ENCODE measurements at places on chromosomes 1 and 21.

DNA sequence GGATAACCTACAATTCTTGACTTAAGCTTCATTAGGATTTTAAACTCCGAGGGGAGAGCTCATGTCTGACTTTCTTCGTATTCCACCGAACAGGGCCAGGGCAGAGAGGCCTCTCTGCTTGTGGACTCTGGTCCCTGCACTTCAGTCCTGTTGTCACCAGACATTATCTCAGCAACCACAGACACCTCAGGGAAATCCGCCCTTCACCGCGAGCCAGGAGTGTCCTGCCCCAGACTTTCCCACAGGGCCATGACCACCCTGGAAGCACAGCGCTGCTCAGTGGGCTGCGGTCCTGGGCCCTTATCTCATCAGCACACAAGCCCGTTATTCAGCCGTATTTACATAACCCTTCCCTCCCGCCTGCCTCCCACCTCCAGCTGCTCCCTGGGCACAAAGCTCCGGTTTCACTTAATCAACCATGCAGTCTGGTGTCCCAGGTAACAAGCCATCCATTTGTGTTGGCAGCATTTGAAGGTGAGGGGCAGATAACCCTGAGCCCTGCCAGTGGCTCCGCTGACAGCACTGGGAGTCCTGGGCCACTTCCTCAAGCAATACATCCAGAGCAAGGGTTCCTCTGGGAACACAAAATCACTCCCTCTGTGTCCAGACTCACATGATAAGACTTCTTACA lies 122.8 kb upstream of the RAB4A start:
- no peak for DNase-seq

GRCh38 chr1:232384171-232384883 lies 245.6 kb downstream of the SIPA1L2 start:
- no peak for DNase-seq

GRCh38 chr21:32340863-32341848 lies 42.5 kb downstream of the MRAP start:
- no peak for DNase-seq

DNA sequence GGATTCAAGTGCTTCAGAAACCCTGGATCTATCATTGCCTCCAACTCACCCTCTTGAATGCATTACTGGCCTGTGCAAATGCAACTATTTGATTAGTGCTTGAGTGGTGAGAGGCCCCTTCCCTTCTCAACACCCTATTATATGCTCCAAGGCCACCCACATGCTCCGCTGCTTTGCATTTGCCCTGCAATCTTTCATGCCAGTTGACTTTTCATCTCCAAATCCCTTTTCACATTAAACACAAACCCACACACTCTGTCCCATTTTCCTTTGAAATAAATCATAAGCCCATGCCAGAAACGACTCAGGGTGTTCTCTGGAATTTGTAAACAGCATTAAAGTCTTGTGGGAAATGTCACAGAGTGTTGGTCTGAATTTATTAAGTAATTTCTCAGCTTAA lies 78.9 kb upstream of the CTTNBP2NL start:
- no peak for DNase-seq

- no peak for DNase-seq
Observed at GRCh38 chr1:96698342-96698983, 23.1 kb upstream of the PTBP2 start.

- DNase-seq: peak; percentile 29
Observed at GRCh38 chr1:18907021-18907916, 4.9 kb upstream of the ALDH4A1 start.

GRCh38 chr1:247437551-247438505 lies 20.1 kb downstream of the OR2B11 start:
- DNase-seq: no peak

- DNase-seq: no peak
Observed at GRCh38 chr1:209405183-209405814, 178.2 kb upstream of the CAMK1G start.

DNA sequence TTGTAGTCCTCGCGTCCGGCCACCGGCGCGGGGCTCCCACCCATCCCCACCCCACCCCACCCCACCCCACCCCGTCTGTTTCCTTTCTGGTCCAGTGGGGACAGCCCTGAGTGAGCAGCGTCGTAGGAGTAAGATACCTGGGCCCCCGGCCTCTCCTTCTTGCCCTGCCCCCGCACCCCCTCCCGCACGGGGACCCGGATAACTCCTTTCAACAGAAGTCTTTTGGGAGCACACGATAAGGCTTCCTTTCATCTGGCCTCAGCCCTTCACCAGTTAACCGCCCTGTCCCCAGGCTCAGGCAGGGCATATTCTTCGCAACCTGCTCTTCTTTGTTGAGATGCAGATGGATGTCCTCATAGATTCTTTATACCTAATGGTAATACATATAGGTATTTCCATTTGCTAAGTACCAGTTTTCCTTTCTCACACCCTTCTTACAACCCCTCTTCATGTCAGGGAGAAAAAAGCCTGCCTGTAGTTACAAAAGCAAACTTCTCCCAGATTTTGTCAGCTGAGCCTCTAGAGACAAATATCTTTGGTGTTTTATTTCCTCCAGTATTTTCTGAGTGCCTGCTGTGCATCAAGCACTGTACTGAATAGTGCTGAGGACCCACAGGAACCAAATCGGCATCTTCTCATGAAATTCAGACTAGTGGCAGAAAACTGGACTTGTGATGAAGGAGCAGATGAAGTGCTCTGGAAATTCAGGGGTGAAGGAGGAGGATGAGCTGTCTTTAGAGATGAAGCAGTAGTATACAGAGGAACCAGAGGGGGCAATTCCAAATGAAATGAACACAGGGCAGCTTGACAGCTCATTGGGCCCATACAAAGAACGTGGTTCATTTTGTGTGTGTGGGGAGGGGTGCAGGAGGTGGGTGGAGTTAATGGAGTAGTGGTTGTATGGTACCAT lies 33.6 kb downstream of the SLC2A1 start:
- no peak for DNase-seq

- no peak for DNase-seq
Observed at GRCh38 chr1:77652268-77652667, 30.2 kb downstream of the ZZZ3 start.

DNA sequence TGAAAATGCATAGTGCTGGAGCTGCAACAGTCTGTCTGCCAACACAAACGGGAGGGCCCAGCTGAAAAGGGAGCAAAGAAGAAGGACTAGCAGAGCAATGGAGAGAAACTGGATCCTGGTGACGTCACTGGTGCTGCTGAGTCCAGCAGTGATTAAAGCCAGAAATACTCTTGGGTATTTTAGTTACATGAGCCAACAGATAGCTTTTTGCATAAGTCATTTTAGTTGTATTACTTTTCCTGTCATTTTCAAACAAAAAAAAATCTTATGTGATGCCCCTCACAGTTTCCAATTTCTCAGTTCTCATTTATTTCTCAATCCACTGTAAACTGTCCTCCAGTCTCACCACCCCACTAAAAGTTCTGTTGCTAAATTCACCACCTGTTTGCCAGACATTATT lies 38.7 kb upstream of the NEK7 start:
- peak; percentile 36 for DNase-seq

DNA sequence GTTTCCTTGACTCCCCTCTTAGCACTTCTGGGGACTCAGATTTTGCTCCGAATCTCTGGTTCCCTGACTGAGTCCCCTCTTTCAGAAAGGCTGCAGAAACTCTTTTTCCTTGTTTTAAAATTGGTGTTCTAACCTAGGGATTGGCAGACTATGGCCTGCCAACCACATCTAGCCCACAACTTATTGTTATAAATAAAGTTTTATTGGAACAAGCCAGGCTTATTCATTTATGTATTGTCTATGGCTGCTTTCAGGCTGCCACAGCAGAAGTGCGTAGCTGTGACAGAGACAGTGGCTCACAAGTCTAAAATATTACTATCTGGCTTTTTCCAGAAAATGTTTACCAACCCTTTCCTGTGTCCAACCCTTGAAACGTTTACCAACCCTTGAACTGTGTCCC lies 81.7 kb downstream of the IER5 start:
- DNase-seq: no peak

DNA sequence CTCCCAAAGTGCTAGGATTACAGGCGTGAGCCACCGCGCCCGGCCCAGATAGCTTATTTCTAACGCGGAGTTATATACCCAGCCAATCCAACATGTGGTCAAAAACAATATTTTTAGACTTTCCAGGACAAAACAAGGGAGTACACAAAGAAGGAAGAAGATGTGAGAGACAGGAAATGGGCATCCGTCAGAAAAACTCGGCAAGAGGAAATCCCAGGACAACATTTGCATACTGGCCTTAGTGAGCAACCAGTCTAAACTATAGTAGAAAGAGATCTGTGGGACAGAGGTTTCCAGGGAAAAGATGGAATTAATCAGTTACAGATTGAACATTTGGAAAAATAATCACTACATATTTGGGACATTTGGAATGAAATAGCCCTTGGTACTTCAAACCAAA lies 11.4 kb downstream of the ARMH1 start:
- no peak for DNase-seq

GRCh38 chr1:229300099-229300757 lies 29.3 kb downstream of the RAB4A start:
- DNase-seq: no peak

DNA sequence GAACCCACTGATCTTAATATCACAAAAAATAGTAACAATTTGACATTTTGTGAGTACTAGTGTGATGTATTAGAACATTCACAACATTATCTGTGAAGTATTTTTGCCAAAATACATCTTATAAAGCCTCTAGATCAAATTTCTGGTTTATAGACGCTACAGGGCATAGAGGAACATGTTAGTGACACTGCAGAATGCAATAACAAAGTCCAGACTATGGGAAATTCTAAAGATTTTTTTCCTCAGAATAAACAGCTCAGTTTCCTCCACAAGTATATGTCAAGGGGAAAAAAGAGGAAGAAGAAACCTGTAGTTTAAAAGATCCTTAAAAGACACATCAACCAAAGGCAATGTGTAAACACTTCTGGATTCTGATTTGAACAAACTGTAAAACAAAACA lies 26.4 kb upstream of the MROH9 start:
- no peak for DNase-seq

DNA sequence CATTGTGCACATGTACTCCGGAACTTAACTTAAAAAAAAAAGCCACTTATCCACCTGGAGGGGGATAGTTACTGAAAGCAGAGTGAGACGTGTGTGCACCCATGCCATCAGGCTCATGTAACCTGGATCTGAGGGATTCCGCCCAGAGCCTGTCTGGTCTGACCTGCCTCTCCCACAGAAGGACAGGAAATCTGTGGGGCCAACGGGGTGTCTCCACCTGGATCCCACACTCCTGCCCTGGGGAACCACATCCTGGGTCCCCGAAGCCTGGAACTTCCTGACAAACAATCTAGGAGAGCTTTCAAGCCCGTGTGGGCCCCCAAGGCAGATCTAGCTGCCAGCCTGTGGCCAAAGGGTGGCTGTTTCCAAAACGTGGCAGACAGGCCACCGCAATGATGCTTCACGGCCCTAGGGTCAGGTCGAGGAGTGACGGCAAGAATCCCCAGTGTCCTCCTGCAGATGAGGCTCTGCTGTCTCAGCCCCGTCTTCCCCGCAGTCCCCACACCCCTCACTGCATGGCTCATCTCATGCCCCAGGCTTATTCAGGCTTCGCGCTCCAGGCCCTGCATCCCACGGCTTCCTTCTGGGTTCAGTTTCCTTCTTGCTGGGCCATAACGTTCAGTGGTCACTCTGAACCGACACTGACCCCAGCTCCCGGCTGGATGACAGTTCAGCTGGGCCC lies 21.0 kb upstream of the PCBP3 start:
- DNase-seq: no peak

- no peak for DNase-seq
Observed at GRCh38 chr1:21175324-21175669, 1.4 kb downstream of the EIF4G3 start.

DNA sequence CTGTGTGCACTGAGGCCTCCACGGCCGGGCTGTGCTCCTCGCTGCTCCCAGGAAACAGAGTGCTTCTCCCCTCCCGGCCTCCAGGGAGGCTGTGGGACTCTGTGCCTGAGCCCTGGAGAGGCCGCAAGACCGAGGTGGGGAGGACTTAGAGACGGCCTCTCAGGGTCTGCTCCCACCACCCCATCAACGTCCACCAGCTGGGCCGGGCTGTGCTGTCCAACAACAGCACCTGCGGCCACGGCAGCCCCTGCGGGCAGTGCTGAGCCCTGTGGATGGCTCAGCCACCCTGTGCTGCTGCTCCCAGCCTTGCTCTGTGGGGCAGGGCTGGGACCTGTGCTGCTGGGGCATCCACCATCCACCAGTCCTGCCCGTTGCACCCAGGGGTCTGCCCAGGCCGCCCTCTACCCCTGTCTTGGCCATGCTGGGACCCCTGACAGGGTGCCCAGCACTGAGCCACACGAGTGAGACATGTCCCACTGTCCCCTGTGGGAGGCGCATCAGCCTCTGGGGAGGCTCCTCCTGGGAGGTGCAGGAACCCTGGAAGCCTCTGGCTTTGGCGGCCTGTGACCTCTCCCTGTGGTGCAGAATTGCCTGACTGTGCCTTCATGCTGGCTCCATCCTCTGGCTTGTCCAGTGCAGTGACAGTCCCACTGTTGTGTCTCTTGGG lies 31.2 kb upstream of the LRRC3 start:
- no peak for DNase-seq

- DNase-seq: no peak
Observed at GRCh38 chr1:167488786-167489185, 29.5 kb downstream of the CD247 start.

DNA sequence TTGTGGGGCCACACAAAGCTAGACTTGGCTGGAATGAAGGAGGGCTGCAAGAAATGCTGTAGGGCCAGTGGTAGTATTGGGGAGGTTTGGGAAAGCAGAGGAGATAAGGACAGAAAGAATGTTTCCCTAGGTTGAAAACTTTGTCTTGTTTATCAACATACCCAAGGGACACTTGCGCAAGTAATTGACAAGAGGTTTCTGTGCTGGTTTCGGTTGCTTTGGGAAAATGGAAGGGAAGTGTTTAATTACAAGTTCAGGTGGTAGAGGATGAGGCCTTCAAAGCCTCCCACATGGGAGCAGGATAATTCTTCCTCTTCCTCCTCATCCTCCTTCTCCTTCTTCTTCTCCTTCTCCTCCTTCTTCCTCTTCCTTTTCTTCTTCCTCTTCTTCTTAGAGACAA lies 182.1 kb upstream of the LMO4 start:
- DNase-seq: no peak

DNA sequence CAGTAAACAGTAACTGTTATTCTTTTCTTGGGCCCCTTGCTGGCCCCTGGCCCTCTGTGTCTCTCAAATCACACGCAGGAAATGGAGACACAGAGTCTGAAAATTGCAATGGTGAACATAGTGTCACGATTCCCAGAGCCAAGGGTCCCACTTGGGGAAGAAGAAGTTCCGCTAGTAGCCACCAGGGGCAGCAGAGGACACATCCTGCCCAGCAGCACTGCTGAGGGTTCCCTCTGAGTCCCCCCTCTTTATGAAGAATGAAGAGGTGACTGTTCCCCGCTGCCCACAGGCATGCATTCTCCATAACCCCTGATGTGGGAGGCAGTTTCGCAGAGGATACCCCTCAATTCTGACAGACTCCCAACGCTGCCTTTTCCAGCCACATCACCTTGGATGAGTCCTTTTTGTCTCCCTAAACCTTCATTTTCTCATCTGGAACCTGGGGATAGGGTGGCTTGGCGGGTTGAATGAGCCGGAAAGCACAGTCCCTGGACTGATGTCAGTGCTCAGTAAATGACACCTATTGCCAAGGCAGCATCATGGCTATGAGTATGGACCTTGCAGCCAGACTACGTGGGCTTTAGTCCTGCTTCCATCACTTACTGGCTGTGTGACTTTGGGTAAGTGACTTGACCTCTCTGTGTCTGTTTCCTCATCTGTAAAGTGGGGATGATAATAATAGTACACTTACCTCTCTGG lies 238.0 kb upstream of the TMEM51 start:
- DNase-seq: peak; percentile 70

All from HTR-8/SVneo (cell line).